HT1080 (cell line): ENCODE measurements at places on chromosomes 7 and 10. TPM values are rescaled to one million over a fixed set of nuclear protein-coding genes. Genes with fewer than 3 reads are reported as not detected.

DNA sequence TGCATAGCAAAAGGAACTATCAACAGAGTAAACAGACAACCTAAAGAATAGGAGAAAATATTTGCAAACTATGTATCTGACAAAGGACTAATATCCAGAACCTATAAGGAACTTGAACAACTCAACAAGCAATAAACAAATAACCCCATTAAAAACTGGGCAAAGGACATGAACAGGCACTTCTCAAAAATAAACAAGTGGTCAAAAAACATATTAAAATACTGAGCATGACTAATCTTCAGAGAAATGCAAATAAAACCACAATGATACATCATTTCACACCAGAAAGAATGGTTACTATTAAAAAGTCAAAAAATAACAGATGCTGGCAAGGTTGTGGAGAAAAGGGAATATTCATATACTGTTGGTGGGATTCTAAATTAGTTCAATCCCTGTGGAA is 17.1 kb downstream of the MAGI2 start:
- DNase-seq: peak; percentile 4

- DNase-seq: peak; percentile 69
Measured at GRCh38 chr10:12703813-12704212, 297.7 kb downstream of the CCDC3 start.

DNA sequence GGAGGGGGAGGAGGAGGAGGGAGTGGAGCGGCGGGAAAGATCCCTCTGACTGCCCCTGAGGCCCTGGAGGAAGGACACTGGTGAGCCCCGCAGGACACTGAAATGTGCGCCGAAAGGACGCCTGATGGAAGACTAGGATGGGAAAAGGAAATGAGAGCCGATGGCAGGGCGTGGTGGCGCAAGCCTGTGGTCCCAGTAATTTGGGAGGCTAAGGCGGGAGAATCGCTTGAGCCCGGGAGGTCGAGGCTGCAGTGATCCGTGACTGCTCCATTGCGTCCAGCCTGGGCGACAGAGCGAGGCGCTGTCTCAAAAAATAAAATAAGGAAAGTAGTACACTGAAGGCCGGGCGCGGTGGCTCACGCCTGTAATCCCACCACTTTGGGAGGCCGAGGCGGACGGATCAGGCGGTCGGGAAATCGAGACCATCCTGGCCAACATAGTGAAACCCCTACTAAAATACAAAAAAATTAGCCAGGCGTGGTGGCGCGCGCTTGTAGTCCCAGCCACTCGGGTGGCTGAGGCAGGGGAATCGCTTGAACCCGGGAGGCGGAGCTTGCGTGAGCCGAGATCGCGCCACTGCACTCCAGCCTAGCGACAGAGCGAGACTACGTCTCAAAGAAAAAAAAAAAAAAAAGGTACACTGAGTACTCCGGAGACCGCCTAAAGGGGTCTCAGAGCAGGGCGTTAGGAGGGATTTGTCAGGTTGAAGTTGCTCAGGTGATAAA is 561 bp upstream of the HNRNPF start:
- no peak for DNase-seq

- peak; percentile 90 for DNase-seq
Measured at GRCh38 chr10:78757344-78757925, 311.3 kb upstream of the ZMIZ1 start.

DNA sequence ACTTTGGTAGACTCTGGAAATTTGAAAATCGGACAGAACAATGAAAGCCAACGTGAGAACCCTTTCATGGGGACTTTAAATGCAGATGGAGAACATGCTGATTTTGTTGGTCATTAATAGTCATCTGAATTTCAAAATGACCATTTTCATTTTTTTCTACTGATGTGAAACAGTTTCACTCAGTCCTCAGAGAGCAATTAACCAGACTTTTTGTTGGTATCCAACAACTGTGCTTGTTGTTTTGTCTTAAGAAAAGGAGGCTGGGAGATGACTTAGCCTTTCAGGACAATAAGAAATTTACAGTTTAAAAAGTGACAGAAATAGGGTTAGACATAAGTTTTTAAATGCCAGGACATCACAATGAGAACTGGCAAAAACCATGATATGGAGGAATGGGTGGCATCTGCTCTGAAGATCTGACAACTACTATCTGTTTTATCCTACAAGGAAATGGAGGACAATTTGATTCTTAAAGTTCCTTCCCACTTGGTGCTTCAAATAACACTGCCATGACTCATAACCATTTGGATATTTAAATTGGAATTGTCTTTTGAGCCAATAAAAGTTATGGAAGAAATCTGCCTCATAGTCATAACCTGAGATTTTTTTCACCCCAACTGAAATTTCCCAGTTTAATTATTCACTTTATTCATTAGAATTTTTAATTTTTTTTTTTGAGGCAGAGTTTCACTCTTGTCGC is 87.2 kb upstream of the HPS1 start:
- DNase-seq: peak; percentile 8

DNA sequence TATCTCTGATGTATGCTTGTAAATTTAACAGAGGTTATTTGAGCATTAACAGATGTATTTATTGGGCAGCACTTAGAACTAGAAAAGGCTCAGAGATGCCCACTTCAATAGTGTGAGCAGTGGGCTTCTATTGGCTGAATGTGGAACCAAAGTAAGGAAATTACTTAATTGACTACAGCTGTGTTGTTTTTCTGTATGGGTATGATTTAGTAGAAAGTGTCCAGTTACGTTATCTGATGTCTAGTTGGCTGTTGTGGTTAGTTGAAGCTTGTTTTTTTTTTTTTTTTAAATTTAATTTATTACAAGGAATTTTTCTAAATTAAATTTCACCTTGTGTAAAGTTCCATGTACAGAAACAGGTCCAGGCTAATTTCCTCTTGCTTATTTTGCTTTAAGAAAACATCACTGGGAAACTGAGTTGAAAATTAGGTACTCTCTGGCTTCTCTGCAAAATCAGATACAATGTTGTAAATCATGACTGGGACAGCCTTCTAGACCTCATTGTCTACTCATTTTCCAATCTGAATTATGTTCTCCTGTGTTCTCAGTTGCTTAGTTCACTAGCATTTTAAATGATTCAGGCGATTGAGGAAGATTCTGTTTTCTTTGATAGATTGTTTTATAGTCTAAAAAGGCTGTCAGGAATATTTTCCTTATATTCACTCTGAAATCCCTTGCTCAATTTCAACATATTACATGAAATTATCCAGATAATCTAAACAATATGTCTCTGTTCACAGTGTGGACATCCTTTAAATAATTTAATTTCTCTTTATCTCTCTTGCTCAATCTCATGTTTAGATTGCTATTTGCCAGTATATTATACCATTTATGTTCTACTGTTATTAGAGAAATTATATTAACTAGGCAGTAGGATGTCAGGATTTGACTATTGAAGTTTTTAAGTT is 53.0 kb downstream of the PHF14 start:
- DNase-seq: no peak

GRCh38 chr10:47082055-47082784 is 171.0 kb downstream of the PTPN20 start:
- DNase-seq: no peak

GRCh38 chr7:44162179-44162578 is 21.0 kb upstream of the MYL7 start:
- DNase-seq: no peak

- no peak for DNase-seq
Measured at GRCh38 chr10:71725998-71726579, 6.5 kb upstream of the C10orf105 start.

GRCh38 chr10:102988404-102989314 is 70.6 kb downstream of the CNNM2 start:
- peak; percentile 15 for DNase-seq

DNA sequence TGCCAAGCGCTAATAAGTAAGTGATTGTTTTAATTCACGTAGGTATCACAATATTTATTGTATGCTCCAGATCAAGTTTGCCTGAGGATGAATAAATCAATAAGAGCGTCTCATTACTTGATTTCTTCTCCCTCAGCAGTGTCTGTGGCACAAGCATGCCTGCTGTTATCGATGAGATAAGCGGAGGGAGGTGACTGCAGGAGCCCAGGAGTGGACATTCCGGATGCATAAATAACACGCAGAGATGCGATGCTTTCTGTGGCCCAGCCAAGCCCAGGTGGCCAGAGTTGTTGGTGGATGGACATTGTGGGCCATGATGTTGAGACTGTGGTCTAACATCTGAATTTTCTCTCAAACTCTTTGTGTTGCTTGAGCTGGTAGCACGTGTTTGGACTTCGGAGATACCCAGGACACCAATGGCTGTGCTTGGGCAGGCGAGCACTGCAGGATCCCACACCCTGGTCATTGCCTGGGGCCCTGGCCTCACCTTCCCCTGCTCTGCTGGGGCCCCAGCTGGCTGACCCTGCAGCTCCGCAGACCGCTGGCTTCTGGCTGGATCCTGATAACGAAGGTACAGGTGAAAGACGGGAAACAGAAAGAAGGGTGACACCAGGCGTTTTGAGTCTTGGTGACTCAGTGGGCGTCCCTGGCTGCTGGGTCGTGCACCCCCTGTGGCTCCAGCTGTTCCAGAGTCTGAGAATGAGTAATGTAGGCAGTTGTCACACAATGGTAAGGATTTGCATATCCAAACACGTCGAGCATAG is 31.2 kb upstream of the MNX1 start:
- DNase-seq: no peak

GRCh38 chr10:84341983-84342382 is 13.6 kb downstream of the CCSER2 start:
- DNase-seq: no peak

GRCh38 chr10:8048281-8049008 is 6.0 kb upstream of the GATA3 start:
- no peak for DNase-seq

DNA sequence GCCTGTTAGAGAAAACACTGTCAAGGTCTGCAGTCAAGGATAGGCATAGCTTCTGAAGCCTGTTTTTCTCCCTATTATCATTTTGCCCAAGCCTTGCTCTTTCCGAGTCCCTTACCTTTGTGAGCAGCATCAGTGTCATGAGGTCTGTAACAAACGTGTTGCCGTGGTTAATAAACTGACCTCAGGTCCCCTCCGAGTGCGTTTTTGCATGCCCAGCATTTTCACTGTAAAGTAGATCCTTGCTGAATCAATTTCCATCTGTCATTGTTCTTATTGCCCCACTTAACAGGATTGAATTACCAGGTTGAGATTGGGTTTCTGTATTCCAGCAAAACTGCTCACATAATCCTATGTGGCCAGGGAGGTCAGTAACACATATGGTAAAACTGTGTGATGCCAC is 110.3 kb downstream of the ZNF248 start:
- DNase-seq: no peak

The RADIL gene
- 0.14 and 0.57 TPM in 2 replicates for total RNA-seq

The SPDYE1 gene
- not detected in 2 replicates for total RNA-seq

The ASB4 gene
- not detected in 2 replicates for total RNA-seq

The CCDC71L gene
- 18.1 and 21.8 TPM in 2 replicates for total RNA-seq

The TWIST1 gene
- total RNA-seq: 19.1 and 19.3 TPM in 2 replicates
